Immature natural killer cell (primary cell): ENCODE measurements at places on chromosomes 12 and 14. TPM values are rescaled to one million over a fixed set of nuclear protein-coding genes. Genes with fewer than 3 reads are reported as not detected.

DNA sequence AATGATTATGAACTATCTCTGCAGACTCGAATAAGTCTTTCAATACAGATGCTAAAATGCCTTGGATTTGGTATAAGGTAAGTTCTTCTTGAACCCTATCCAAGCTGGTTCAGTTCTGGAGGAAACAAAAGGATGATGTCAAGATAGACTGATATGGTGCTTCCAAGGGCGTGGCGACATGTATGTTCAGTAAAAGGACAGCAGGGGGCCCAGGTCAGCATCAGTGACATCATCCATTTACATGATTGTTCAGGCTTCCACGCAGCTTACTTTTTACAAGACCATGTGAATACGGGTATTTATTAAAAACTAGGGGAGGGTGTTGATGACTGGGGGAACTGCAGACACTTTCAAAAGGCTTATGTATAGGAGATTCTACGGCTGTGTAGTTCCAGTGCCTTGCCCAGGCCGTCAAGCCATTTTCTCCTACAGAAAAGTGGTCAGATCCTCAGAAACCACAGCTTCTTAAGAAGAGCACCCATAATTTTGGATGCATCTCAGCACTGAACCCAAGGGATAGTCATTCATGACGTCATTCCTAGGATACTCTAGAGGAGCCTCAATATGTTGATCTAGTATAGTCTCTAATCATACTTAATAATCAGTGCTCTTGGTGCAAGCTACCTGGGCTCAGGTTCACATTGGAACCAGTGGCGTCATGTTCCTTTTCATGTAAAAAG lies 527.7 kb downstream of the FUT8 start:
- peaks cover 3% of the 10 kb centered on the region for H3K36me3 ChIP-seq
- H3K4me1 ChIP-seq, result peaks cover 49% of the 10 kb centered on the region
- no peak overlapping the region for H3K27ac ChIP-seq

GRCh38 chr12:52277486-52278245 lies 3.2 kb downstream of the KRT86 start:
- H3K36me3 ChIP-seq, result no peaks in the 10 kb centered on the region
- H3K27ac ChIP-seq, result no peak overlapping the region
- peaks cover 9% of the 10 kb centered on the region for H3K4me1 ChIP-seq
- no peak for DNase-seq
- no peak overlapping the region for H3K4me3 ChIP-seq
- H3K27me3 ChIP-seq, result peaks cover 5% of the 10 kb centered on the region

LTA4H gene
- 78.1 TPM for polyA plus RNA-seq

DNA sequence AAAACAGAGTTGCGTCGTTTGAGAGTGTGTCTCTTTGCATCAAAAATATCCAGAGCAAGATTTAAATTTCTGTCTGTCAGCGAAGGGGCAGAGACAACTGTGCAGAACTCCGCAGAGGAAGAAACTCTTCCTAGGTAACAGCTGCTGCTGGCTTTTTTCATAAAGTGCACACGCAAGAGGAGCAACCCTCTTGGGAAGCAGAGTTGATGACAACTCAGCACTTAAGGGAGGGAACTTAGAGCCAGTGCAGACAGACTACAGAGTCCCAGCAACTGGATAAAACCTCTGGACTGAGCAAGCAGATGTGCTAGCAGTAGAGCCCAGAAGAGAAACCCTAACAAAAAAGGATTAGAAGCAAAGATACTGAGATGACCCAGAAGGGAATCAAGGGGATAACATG lies 337.1 kb downstream of the PCNX1 start:
- H3K4me3 ChIP-seq, result no peak overlapping the region
- H3K4me1 ChIP-seq, result peaks cover 33% of the 10 kb centered on the region
- H3K27ac ChIP-seq, result no peak overlapping the region
- peaks cover 8% of the 10 kb centered on the region for H3K36me3 ChIP-seq
- H3K27me3 ChIP-seq, result peaks cover 2% of the 10 kb centered on the region

- no peak overlapping the region for H3K27ac ChIP-seq
- peaks cover 2% of the 10 kb centered on the region for H3K27me3 ChIP-seq
- DNase-seq, result no peak
- no peaks in the 10 kb centered on the region for H3K36me3 ChIP-seq
These were observed 518.3 kb downstream of the NRXN3 start for GRCh38 chr14:78688503-78688902.

- no peaks in the 10 kb centered on the region for H3K36me3 ChIP-seq
- H3K27ac ChIP-seq, result no peak overlapping the region
These were observed 170.6 kb upstream of the PWP1 start for GRCh38 chr12:107514887-107515445.

MAP4K5 gene
- 19.0 TPM for polyA plus RNA-seq

DNA sequence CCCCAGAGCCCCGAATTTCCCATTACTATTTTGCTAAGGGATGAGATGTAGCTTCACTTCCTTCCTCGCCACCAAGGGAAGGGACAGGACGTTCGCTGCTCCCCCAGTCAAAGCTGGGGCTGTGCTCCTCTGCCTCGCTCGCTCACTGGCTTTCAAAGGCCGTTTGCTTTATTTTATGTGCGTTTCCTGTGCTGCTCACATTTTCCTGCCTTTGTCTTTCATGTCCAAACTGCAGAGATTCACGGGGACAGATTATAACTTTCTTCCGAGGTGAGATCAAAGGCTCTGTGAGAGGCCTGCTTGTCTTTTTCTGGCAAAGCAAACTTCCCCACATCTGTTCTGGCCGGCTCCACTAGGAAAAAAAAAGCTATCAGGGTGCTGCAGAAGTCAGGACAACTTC lies 76.0 kb upstream of the FZD10 start:
- no peak overlapping the region for H3K27ac ChIP-seq
- H3K27me3 ChIP-seq, result peaks cover 7% of the 10 kb centered on the region
- H3K4me3 ChIP-seq, result no peak overlapping the region
- DNase-seq, result no peak
- H3K36me3 ChIP-seq, result no peaks in the 10 kb centered on the region
- no peaks in the 10 kb centered on the region for H3K4me1 ChIP-seq

STAC3 gene
- polyA plus RNA-seq, result not detected

DNA sequence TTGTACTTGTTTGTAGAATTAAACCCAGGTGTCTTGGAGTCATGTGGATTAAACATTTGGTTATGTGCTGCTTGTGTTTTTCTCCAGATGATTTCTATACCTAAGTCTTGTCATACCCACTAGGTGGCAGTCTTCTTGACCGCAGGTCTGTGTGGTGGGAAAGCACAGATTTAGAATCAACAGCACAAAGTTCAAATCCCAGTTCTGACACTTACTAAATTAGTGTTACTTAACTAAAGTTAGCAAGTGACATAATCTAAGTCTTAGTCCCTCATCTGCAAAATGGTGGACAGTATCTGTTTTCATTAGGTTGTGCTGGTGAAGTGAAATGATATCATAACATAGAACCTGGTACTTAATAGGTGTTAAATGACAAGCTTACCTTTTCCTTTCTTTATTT lies 151.0 kb upstream of the ARHGAP5 start:
- no peak for DNase-seq
- H3K27me3 ChIP-seq, result no peaks in the 10 kb centered on the region
- H3K4me1 ChIP-seq, result no peaks in the 10 kb centered on the region
- H3K36me3 ChIP-seq, result no peaks in the 10 kb centered on the region
- H3K4me3 ChIP-seq, result no peak overlapping the region

DNA sequence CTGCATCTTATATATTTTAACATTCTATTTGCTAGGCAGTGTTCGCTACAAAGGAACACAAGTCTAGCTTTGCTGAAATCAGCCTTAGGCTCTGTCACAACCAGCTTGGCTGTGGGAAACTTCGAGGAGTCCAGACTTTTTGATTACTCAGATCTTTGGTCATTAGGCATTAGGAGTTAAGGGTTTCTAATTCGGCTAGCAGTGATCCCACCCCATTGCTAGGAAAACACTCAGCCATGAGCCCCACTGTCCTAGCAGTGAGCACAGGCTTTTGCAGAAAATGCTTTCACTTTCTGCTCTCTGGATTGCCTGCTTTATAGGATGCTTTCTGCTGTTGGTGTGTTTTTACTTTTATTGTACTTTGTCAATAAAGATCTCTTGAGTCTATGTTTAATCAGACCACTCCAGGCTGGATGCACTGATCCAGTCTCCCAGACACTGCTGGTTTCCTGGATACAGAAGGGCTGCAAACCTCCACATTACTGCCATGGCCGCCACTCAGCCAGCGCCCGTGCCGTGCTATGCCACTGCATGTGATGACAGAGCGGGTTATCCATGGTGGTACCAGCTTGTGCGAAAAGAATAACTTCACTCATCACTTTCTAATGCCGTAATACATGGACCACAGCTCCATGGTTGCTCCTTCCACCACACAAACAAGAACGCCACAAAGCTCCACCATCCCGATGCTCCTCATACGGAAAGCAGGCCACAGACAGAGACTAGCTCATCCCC lies 41.0 kb upstream of the PYGL start:
- no peaks in the 10 kb centered on the region for H3K4me1 ChIP-seq
- peaks cover 2% of the 10 kb centered on the region for H3K27me3 ChIP-seq
- no peak overlapping the region for H3K4me3 ChIP-seq
- DNase-seq, result no peak

DNA sequence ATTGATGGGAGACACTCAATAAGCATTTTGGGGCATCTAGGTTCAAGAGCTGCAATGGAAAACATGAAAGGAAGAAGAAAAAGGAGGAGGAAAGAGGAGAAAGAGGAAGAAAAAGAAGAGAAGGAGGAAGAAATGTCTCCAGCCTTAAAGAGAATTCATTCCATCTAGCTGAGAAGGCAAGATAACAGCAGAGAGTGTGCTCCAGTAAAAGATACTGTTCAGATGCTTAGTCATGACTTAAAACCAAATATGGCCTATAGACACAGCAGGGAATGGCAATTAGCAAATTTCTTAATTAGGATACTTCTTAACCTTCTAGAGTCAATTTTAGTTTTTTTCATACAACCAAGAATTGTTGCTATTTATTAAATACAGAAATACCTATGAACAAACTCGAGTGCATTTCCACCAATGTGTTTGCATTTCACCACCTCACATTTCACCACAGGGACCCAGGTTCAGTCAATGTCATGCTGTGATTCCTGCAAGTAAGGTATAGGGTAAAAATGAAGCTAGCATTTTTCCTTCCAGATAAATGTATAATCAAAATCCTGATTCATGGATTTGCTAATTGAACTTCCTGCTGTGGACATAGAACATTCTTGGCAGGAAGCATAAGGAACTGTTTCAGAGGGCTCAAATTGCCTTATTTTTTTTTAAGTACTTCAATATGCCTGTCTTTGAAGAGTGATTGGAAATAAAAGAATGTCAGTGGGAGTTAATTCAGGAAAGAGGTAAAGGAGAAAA lies 177.8 kb downstream of the RPS29 start:
- H3K27me3 ChIP-seq, result peaks cover 3% of the 10 kb centered on the region
- no peak for DNase-seq
- H3K27ac ChIP-seq, result no peak overlapping the region

FOXM1 gene
- 0.46 TPM for polyA plus RNA-seq

- DNase-seq, result no peak
- no peaks in the 10 kb centered on the region for H3K4me1 ChIP-seq
- no peak overlapping the region for H3K27ac ChIP-seq
- H3K36me3 ChIP-seq, result peaks cover 3% of the 10 kb centered on the region
- no peak overlapping the region for H3K4me3 ChIP-seq
- H3K27me3 ChIP-seq, result peaks cover 34% of the 10 kb centered on the region
These were observed 7.2 kb upstream of the OTX2 start for GRCh38 chr14:56817396-56817921.

- DNase-seq, result no peak
- H3K4me1 ChIP-seq, result no peaks in the 10 kb centered on the region
- H3K36me3 ChIP-seq, result no peaks in the 10 kb centered on the region
- H3K4me3 ChIP-seq, result peak overlapping the region; percentile 6
- H3K27me3 ChIP-seq, result peaks cover 6% of the 10 kb centered on the region
- H3K27ac ChIP-seq, result no peak overlapping the region
These were observed 1.1 kb downstream of the CCDC197 start for GRCh38 chr14:93997916-93998870.

- peaks cover 69% of the 10 kb centered on the region for H3K4me1 ChIP-seq
- no peak for DNase-seq
- no peaks in the 10 kb centered on the region for H3K27me3 ChIP-seq
- peak overlapping the region; percentile 83 for H3K27ac ChIP-seq
These were observed 82.9 kb downstream of the CHGA start for GRCh38 chr14:93005838-93006237.

DNA sequence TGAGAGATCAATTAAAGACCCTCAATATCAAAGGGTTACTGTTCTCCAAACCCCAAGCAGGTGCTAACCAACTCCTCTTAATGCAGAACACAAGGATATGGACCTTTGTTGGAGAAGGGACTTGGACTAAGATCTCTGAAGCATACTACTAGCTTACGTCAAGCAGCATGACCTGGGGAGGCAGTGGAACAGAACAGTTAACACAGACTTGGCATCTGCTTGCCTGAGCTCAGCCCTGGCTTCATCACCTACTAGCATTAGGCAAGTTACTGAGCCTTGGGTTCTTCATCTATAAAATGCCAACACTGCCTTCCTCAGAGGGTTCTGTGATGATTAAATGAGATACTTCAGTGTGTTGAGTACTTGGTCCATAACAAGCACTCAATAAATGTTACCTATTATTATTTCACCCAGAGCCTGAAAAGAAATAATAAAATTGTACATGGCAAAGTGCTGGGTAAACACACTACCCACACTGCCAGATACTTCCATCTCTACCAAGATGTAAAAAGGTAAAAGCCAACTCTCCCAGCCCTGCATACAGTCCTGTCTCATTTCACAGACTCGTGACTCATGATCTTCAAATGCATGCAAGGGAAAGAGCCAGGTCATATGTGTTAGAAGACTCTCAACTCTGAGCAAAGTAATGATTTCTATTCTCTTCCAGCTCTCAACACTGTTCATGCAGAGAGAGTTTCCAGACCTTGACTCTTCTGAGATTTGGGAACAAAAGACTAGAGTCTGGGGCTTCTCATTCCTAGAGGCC lies 39.7 kb downstream of the FMNL3 start:
- H3K36me3 ChIP-seq, result peaks cover 9% of the 10 kb centered on the region
- peaks cover 73% of the 10 kb centered on the region for H3K4me1 ChIP-seq
- peak overlapping the region; percentile 74 for H3K27ac ChIP-seq
- no peak for DNase-seq

GPR137C gene
- not detected for polyA plus RNA-seq

- DNase-seq, result no peak
- peaks cover 69% of the 10 kb centered on the region for H3K4me1 ChIP-seq
- H3K27me3 ChIP-seq, result no peaks in the 10 kb centered on the region
- no peak overlapping the region for H3K4me3 ChIP-seq
These were observed 437.2 kb downstream of the PCNX1 start for GRCh38 chr14:71344506-71344905.

DNA sequence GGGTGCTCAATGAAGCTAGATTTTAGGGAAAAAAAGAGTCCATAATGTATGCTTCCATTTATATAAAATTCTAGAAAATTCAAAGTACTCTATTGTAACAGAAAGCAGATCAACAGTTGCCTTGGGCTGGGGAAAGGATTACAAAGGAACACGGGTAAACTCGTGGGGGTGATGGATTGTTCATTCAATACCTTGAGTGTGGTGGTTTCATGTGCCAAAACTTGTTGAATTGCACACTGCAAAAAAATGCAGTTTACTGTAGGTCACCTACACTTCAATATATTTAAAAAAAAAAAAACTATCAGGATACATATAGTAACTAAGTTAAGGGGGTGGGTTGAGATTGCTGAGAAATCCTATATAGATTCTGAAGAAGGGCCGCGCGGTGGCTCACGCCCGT lies 33.6 kb downstream of the PAWR start:
- DNase-seq, result no peak
- H3K27me3 ChIP-seq, result no peaks in the 10 kb centered on the region
- H3K4me3 ChIP-seq, result no peak overlapping the region
- no peaks in the 10 kb centered on the region for H3K36me3 ChIP-seq

FAM186B gene
- not detected for polyA plus RNA-seq

GRCh38 chr12:109016978-109017377 lies 3.9 kb downstream of the SVOP start:
- H3K36me3 ChIP-seq, result no peaks in the 10 kb centered on the region
- H3K4me1 ChIP-seq, result no peaks in the 10 kb centered on the region
- H3K27me3 ChIP-seq, result peaks cover 8% of the 10 kb centered on the region
- no peak overlapping the region for H3K27ac ChIP-seq
- H3K4me3 ChIP-seq, result no peak overlapping the region

GRCh38 chr12:46267575-46267824 lies 1.3 kb downstream of the SLC38A1 start:
- H3K27me3 ChIP-seq, result peaks cover 8% of the 10 kb centered on the region
- no peak overlapping the region for H3K27ac ChIP-seq
- no peak overlapping the region for H3K4me3 ChIP-seq
- no peak for DNase-seq
